ENCODE measurements at places on chromosomes 7 and 10.

DNA sequence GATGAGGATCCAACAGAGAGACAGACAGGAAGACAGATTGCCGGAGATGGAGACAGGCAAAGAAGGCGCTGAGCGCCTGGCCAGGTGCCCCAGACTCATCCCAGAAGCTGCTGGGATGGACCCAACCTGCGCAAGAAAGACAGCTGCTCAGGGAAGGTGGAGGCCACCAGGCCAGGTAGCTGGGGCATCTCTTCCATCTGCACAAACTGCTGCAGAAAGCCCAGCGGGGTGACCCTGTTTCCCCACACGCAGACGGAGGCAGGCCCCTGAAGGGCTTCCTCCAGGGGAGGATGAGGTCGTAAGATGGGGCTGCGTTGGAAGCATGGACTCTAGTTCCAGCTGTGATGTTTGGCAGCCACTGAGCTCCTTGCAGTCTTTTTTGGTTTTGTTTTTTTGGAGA lies 16.5 kb upstream of the YWHAG start:
- no peak for DNase-seq

- DNase-seq, result no peak
Observed at GRCh38 chr10:67779465-67780203, 58.4 kb downstream of the DNAJC12 start.

GRCh38 chr7:151060416-151061212 lies 1.2 kb downstream of the SLC4A2 start:
- DNase-seq, result no peak

DNA sequence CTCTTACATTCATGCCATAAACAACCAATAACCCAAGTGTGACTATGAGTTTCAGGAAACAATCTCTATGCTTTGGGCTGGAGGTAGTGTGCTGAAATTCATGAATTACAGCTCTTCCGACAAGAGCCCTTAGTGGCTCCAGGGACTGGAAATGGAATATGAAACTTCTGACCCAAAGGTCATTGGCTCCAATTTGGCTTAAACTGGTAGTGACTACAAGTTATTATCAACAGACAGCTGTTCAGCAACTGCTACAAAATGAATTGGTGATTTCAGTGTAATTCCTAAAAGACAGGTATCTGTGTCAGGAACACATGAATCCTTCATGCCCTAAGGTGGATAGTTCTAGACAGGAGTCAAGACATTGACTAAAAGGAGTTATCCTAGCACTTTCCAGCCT lies 745.4 kb downstream of the PHTF2 start:
- DNase-seq, result no peak

- DNase-seq, result no peak
Observed at GRCh38 chr10:28241741-28242399, 61.0 kb downstream of the MPP7 start.

DNA sequence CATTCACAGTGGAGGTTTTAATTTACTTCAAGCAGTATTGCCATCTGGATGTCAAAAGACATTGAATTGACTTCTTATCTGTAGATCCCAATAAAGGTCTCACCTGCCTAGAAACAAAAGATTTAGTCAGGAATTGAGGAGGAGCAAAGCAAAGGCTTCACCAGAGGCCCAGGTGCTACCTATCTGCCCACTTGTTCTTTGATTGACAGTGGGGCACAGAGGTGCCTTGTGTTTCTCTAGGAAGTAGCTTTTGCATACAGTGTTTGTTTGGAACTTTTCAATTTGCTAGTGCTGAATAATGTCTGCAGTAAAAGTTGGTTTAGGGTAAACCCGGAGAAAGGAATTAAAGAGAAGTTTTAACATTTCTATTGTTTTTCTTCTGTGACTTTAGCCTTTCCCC lies 40.4 kb downstream of the AUTS2 start:
- no peak for DNase-seq

DNA sequence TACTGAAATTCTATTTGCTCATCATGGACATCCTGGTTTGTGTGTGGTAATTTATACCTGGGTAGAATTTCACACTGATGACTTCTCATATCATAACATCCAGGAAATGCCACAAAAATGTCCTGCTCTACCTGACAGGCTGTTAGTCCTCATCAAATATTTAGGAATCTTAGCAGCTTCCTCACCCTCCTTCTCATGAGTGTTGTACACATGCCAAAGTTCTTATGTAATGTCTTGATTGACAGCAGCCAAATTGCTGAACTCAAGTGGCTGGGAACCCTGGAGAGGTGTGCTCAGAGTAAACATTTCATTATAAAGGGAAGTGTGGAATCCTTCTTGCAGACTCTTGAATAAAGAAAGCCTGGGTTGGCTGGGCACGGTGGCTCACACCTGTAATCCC lies 8.9 kb downstream of the EEPD1 start:
- no peak for DNase-seq

DNA sequence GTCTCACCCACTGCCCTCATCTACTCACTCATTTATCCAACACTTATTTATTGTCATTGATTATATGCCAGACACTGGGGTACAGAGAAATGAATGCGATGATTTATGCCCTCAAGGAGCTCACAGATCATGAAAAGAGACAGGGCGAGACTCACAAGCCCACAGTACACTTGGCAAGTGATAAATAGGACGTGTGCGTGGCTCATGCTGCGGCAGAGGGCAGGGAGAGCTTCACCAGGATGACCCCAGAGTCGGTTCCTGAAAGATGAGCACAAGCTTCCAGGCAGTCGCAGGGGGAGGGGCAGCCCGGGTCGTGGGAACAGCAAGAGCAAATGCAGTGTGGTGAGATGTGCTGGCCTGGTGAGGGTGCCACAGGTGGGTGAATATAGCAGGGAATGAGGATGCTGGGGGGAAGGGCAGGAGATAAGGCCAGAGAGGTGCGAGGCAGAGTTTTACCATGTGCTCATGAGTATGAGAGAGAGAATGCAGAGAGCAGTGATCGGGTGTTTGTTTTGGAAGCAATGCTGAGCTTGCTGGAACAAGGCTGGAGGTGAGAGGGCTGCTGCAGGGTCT lies 70.9 kb downstream of the ATXN7L1 start:
- no peak for DNase-seq

- peak; percentile 65 for DNase-seq
Observed at GRCh38 chr10:90857635-90858460, at the start of gene HTR7. Gene HTR7 (minus strand): TSS chr10:90858039. CDS start chr10:90857671, 368 bp downstream.

GRCh38 chr7:75565132-75565837 lies 73.2 kb downstream of the SPDYE5 start:
- no peak for DNase-seq

GRCh38 chr7:155653803-155654202 lies 9.3 kb downstream of the RBM33 start:
- no peak for DNase-seq

GRCh38 chr7:81715984-81716588 lies 53.8 kb downstream of the HGF start:
- DNase-seq, result no peak

- no peak for DNase-seq
Observed at GRCh38 chr7:112192236-112193154, 13.7 kb downstream of the DOCK4 start.

DNA sequence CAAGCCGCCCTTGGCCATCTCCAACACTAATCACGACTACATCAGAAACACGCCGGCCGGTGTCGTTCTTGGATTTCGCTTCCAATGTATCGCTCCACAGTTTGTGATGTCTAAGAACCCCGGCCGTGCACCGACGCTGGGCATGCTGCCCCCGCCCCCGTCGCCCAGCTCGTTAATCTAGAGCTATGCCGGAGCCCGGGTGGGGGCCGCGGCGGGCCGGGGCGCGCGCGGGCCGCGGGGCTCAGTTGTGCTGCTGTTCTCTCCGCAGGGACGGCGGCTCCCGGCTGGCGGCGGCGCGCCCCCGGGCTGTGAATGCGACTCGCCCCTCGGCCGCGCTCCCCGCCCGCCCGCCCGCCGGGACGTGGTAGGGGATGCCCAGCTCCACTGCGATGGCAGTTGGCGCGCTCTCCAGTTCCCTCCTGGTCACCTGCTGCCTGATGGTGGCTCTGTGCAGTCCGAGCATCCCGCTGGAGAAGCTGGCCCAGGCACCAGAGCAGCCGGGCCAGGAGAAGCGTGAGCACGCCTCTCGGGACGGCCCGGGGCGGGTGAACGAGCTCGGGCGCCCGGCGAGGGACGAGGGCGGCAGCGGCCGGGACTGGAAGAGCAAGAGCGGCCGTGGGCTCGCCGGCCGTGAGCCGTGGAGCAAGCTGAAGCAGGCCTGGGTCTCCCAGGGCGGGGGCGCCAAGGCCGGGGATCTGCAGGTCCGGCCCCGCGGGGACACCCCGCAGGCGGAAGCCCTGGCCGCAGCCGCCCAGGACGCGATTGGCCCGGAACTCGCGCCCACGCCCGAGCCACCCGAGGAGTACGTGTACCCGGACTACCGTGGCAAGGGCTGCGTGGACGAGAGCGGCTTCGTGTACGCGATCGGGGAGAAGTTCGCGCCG lies 1.9 kb downstream of the VWC2 start:
- no peak for DNase-seq

GRCh38 chr10:42149722-42150427 lies 488.5 kb downstream of the ZNF33B start:
- no peak for DNase-seq

Data from left ventricle myocardium inferior (tissue), 1 donor.